ENCODE measurements at places on chromosomes 1 and 21. TPM values are rescaled to one million over a fixed set of nuclear protein-coding genes. Genes with fewer than 3 reads are reported as not detected.

Gene SMCP
- total RNA-seq = not detected

Gene SLC50A1
- 27.4 TPM for total RNA-seq

Gene DIO1
- total RNA-seq = not detected

Gene GPR52
- total RNA-seq = 0.84 TPM

Gene NSL1
- total RNA-seq = 49.3 TPM

Gene SPRR2A
- not detected for total RNA-seq

Gene KRTAP19-6
- not detected for total RNA-seq

Gene FOXD3
- 0.49 TPM for total RNA-seq

Gene OR2L2
- 0.13 TPM for total RNA-seq

Gene KCNJ15
- not detected for total RNA-seq

Gene CGN
- 39.9 TPM for total RNA-seq

Gene MANEAL
- total RNA-seq = 9.6 TPM

Gene URB1
- 9.4 TPM for total RNA-seq

Gene EDN2
- total RNA-seq = not detected

Gene SERPINC1
- total RNA-seq = 0.47 TPM

Gene CNR2
- total RNA-seq = not detected

GRCh38 chr1:20200966-20201365 is 14.6 kb upstream of the PLA2G2C start:
- DNase-seq = no peak

GRCh38 chr1:95115708-95116137 is 1.4 kb upstream of the TLCD4 start:
- no peak for DNase-seq

GRCh38 chr1:118984086-118984721 is 3.9 kb downstream of the TBX15 start:
- peak; percentile 83 for DNase-seq

- DNase-seq = no peak
Observed at GRCh38 chr1:151763990-151764389, 694 bp upstream of the MRPL9 start.

DNA sequence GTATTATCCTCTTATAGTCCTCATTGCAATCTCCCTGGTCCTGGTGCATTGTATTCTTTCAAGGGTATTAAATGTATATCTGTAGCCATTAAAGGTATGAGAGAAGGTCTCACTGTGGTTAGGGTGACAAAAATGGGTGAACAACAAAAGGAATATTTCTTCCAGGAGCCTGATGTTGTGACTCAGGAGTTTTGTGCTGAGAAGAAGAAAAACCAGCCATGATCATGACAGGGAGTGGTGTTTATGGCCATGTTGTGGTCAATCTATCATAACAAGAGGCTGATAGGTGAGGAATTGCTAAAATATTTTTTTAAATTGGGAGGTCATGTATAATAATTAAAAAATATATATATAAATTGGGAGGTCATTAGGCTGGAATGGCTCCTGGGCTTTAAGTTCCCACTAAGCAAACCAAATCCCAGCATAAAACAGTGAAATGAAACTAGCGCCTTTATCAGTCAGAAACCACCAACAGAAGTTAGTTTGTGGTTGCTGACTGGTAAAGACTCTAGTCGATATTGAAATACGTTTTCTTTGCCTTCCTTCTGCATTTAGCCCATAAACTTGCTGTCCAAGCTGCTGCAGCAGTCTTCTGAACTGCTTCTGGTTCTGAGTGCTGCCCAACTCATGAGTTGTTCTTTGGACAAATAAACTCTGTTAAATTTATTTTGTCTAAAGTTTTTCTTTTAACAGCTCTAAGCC is 60.3 kb downstream of the TBX19 start:
- DNase-seq = no peak

DNA sequence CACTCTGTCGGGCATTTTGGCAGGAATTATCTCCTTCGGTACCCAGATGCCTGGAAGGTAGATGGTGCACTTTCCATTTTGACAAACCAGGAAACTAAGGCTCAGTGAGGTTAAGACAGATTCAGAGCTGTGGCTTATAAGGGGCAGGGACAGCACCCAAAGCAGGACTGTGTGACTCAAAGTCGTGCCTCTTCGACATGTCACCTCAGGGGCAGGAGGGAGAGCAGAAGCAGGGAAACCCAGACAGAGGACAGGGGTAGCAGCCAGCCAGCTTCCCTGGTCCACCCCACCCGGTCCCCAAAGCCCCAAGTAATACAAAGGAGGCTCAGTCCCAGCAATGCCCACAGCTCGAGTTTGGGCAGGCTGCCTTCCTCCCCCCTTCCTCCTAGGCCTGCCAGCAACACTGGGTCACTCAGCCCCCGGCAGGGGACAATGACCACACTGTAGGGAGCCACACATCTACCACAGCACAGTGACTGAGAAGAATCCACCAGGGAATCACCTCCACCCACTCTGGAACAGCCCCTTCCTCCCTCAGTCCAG is 2.5 kb downstream of the RHOC start:
- DNase-seq = no peak

GRCh38 chr1:226761322-226761721 is 22.2 kb upstream of the ITPKB start:
- no peak for DNase-seq

DNA sequence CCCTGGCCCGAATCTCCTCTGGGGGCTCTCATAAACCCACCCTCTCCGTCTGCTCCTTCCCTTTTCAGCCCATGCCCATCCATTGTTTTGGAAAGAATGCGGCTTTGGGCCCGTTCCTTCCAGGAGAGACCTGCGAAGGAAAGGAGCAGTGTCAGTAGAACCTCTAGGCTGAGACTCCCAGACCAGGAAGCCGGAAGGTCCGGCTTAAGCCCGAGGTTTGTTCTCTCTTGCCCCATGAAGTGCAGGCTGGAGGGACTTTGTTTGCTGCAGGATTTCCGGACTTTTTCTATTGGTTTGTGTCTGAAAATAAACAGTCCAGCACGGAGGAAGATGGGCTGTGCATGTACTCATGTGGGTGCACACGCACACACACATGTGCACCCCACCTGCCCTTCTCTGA is 49.8 kb downstream of the ELK4 start:
- no peak for DNase-seq

GRCh38 chr1:224169718-224170270 is 13.2 kb upstream of the DEGS1 start:
- no peak for DNase-seq

GRCh38 chr1:77188770-77189169 is 30.5 kb downstream of the PIGK start:
- no peak for DNase-seq

DNA sequence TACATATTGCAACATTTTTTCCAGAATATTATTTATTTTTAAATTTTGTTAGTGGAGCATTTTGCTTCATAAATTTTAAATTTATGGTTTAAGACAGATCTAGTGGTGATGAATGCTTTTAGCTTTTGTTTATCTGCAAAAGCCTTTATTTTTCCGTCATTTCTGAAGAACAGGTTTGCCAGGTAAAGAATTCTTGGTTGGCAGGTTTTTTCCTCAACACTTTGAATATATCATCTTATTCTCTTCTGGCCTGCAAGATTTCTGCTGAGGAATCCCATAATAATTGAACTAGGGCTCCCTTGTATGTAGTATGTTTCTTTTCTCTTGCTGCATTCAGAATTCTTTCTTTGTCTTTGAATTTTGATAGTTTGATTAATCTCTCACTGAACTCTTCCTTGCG is 50.8 kb upstream of the SAMD13 start:
- no peak for DNase-seq

DNA sequence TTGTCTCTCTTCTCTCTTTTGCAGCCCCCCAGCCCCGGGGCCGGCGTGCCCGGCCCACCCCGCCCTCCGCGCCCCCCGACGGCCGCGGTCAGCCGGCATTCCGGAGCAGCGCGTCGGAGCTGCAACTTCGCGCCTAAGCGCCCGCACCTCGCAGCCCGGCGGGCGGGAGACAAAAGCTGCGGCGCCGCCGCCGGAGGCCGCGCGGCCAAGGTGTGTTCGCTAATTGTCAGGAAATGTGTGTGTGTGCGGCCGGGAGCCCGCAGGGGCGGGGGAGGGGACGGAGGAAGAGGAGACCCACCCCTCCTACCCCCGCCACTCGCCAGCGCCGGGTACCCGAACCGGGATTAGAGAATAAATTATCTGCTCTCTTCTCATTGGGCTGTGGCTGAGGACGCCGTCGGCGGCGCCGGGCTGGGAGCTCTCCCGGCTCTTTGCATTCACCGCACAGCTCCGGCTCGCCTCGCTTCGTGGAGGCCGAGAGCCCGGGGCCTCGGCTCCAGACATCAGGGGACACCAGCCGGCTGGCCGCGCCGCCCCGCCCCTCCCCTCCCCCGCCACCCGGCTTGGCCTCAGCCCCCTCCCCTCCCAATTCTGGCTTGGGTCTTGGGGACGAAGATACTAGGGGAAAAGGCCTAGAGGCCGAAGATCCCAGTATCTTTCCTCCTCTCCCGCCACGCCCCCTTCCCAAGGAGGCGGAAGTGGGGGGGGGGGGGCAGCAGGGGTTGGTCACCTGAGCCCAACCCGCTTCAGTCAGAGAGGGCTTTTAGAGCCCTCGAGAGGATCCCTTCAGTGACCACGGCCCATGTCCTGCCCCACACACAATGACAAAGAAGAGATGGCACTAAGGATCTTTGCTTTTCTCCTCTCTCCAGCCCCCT is 1.3 kb upstream of the BLACAT1 start:
- peak; percentile 95 for DNase-seq

- peak; percentile 82 for DNase-seq
Observed at GRCh38 chr1:41662765-41663437, 178.4 kb upstream of the EDN2 start.

- DNase-seq = no peak
Observed at GRCh38 chr1:67690411-67690810, 5.4 kb downstream of the GADD45A start.

DNA sequence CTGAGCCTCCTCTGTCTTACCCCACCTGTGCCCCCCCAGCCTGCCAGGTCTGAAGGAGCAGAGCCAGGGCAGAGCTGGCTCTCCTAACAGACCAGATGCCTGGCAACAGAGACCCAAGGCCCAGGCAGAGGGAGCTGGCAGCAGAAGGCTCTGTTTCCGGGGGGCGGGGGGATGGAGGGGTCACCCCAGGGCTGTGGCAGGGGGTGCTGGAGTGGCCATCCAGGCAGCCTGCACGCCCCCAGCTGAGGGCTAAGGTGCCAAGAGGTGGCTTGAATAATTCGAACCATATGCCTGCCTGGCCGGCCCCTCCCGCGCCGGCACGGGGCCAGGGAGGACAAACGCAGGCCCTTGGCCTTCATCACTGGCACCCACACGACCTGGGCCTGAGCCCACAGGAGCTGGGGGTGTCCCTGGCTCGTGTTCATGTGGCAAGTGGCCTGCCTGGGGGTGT is 16.0 kb upstream of the PLEKHG5 start:
- peak; percentile 44 for DNase-seq

DNA sequence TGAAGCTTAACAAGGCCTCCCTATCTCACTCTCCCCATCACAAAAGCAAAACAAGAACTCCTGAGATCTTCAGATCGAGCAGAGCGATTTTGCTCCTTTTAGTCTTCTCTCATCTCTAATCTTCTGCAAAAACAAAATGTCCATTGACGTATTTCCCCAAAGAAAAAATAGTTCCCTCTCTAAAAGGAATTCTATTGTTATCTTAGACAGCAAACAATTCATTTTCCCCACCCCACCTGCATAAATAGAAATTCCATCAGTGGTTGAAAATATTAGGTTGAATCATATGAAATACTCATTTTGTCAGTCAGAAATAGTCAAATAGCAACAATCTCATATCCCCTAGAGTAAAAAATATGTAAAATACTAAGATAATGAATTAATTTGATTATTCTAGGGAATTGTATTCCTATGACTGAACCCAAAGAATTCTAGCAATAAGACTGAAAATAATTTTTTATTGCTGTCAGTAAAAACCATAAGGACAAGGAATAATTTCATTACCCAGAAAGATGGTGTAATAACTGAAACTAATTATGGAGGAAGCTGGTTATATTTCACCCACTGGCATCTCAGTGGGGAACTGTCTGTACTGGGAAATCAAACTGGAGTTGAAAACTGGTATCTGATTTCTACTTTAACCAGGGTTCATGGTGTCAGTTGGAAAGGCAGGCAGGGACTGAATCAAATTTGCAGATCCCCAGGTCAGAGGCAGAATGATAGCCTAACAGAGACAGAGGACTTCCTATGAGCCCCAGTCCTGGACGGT is 51.3 kb downstream of the RHOU start:
- no peak for DNase-seq

DNA sequence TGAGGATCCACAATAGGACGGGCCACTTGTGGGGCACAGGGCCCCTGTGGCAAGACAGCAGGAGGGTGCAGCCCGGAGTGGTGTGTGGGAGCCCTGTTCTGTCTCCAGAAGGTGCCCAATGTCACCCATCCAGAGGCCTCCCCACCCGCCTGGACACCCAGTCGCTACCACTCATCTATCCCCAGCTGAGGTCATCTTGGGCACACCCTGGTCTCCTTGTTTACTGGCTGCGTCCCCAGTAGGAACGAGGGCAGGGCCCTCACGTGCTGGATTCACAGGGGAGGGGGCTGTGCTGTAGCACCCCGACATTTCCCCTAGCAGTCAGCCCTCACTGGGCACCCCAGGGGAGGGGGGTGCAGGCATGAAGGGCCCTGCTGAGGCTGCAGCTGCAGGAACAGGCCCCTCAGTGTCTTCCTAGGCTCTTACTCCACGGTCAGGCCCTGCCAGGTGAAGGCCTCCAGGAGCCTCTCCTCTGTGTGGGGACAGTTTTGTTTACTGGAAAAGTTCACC is 2.3 kb upstream of the TNNT2 start:
- DNase-seq = no peak

GRCh38 chr1:53477651-53478501 is 18.7 kb downstream of the DMRTB1 start:
- no peak for DNase-seq

DNA sequence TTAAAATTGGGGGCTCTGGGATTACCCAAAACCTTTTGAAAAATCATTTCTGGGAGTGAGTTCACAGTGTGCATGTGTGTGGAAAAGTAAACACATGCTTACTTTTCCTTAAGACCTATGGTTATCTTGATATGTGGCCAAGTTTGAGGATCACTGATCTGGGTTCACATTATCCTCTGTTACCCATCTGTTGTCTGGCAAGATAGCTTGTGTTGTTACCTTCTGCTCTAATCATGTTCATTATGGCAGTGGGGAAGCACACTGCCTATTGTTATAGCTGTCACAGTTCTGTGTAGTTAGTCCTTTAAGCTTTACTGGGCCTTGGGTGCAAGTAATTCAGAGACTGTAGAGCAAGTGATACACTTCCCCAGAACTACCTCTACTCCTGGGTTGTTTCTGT is 5.0 kb downstream of the CTBS start:
- DNase-seq = no peak

- DNase-seq = no peak
Observed at GRCh38 chr1:211331011-211331709, 4.5 kb downstream of the TRAF5 start.

GRCh38 chr1:170893655-170894297 is 41.6 kb upstream of the MROH9 start:
- no peak for DNase-seq

DNA sequence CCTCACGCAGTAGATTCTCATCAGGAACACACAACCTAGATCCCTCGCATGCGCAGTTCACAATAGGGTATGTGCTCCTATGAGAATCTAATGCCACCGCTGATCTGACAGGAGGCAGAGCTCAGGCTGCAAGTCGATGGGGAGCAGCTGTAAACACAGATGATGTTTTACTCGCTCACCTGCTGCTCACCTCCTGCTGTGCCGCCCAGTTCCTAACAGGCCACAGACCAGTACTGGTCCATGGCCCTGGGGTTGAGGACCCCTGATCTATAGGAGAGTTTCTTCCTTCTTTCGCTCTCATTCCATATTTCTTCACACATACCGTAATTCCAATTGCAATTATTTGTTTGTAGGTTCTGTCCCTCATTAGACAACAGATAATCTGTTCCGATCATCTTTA is 103.4 kb downstream of the CLEC20A start:
- DNase-seq = peak; percentile 41

- no peak for DNase-seq
Observed at GRCh38 chr1:2925918-2926317, 95.3 kb upstream of the ACTRT2 start.

- no peak for DNase-seq
Observed at GRCh38 chr1:181134543-181135436, 46.3 kb downstream of the IER5 start.

Data from endodermal cell (in vitro differentiated cells).